Mesenchymal stem cell (in vitro differentiated cells and primary cell): ENCODE measurements at places on chromosomes 5 and 9.

GRCh38 chr5:88390096-88390441 is 121.4 kb upstream of the TMEM161B start:
- no peaks in the 10 kb centered on the region for H3K36me3 ChIP-seq
- H3K27me3 ChIP-seq: no peaks in the 10 kb centered on the region
- no peaks in the 10 kb centered on the region for H3K4me1 ChIP-seq
- H3K27ac ChIP-seq: no peak overlapping the region
- no peak overlapping the region for H3K4me3 ChIP-seq
- no peak for DNase-seq

DNA sequence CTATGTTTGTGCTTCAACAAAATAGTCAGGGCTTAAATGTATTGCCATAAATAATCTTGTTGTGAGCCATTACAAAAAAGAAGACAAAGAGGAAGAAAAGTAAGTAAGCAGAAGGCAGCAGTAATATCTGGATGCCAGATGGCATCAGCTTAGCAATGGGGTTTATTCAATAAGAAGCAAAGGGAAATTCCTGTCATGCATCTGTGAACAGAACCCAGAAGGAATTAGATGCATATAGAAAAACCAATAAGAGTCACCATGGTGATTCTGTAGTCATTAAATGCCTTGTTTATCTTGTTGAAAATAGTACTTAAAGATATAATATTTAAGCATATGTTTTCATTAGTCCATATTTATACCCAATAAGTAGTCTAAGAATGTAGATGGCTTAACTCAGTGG is 216.0 kb downstream of the ADAMTSL1 start:
- no peaks in the 10 kb centered on the region for H3K27me3 ChIP-seq
- H3K36me3 ChIP-seq: peaks cover 93% of the 10 kb centered on the region
- H3K27ac ChIP-seq: no peak overlapping the region
- H3K4me3 ChIP-seq: no peak overlapping the region
- DNase-seq: no peak
- no peaks in the 10 kb centered on the region for H3K4me1 ChIP-seq

DNA sequence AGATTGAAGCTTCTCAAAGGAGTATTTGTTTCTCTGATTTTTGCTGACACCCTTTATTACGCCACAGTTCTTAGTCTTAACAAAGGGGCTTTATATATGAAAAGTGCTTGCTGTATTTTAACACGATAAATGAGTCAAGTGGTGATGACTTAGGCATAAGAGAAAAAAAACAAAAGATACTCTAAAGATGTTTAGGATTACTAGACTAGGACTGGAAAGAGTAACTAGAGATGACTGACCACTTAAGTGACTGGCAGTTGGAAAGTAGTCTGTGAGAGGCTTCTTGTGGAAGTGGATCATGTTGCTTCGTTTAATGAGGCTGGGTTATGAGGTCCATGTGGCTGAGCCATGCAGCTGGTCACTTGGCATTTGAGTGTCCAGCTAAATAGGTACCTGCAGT is 69.4 kb upstream of the ACTBL2 start:
- no peaks in the 10 kb centered on the region for H3K4me1 ChIP-seq
- H3K36me3 ChIP-seq: no peaks in the 10 kb centered on the region
- no peaks in the 10 kb centered on the region for H3K27me3 ChIP-seq
- DNase-seq: no peak
- H3K4me3 ChIP-seq: no peak overlapping the region

DNA sequence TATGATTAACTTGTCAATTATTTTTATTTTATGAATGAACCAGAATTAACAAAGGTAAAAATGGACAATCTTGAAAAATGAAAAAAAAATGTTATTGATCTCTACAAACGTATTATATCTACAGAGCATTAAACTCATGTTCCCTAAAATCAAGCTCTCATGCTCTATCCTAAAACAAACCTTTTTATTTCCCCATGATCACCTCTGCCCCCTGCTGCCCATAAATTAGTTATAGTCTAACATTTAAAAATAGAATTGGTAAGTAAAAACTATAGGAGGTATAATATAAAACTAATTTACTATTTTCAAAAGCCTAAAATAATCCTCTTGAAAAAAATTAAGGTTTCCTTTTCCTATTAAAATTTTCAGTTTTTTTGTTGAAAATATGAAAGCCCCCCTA is 168.0 kb upstream of the POU5F2 start:
- no peaks in the 10 kb centered on the region for H3K27me3 ChIP-seq
- no peak overlapping the region for H3K4me3 ChIP-seq
- no peak for DNase-seq
- no peaks in the 10 kb centered on the region for H3K36me3 ChIP-seq
- no peak overlapping the region for H3K27ac ChIP-seq
- H3K4me1 ChIP-seq: no peaks in the 10 kb centered on the region

DNA sequence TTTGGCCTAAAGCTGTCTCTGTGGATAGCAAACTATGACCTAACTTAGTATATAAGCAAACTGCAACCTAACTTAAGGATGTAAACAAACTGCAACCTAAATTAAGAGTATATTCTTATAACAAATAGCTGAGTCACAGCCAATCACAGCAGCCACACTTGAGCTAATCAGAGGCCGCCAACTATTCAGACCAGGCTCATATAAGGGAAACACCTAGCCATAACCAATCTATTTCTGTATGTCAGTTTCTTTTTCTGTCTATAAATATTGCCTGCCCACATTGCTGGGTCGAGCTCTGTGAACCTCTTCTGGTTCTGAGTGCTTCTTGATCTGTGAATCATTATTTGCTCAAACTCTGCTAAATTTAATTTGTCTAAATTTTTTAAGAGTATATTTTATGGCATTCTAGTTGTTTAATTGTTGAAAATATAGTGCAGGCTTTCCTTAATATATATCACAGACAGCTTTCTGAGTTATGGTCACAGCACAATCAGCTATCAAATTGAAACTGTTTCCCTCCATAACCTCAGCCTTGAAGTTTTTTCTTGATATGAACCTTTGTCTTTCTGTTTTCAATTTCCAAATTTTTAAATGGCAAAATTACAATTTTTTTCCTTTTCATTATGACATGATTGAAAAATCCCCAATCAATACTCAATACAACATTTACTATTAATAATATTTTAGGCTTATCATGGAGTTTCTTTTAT is 327.1 kb upstream of the NUDT12 start:
- H3K4me3 ChIP-seq: no peak overlapping the region
- no peak for DNase-seq
- H3K27ac ChIP-seq: no peak overlapping the region
- H3K36me3 ChIP-seq: no peaks in the 10 kb centered on the region
- no peaks in the 10 kb centered on the region for H3K27me3 ChIP-seq

- H3K27me3 ChIP-seq: no peaks in the 10 kb centered on the region
- DNase-seq: peak; percentile 39
- H3K4me3 ChIP-seq: no peak overlapping the region
- no peak overlapping the region for H3K27ac ChIP-seq
- H3K4me1 ChIP-seq: peaks cover 27% of the 10 kb centered on the region
Measured at GRCh38 chr5:172150514-172151425, 37.3 kb downstream of the STK10 start.

DNA sequence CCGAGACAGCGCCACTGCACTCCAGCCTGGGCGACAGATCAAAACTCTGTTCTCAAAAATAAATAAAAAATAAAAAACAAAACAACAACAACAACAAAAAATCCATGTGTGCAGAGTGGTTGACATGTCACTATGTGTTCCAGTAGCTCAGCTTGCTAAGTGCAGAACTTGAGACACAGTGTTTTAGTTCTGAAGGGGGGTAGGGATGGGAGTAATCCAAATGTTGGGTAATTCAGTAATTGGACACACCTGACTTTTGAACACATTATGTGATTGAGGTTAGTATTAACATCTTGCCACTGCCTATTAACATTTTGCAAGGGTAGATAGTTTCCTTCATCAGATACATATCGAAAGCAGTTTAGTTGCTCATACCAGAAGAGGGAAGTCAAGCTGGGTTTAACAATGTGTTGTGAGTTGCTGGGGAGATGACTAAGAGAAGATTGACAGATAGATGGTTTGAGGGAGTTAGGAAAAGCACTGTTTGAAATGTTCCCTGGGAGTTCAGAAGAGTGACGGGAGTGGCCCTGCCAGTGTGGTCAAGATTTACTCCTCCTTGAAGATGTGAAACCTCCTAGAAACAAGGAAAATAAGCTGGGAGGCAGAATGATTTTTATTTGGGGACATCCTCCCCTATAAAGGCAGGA is 928 bp downstream of the HACD4 start:
- peak overlapping the region; percentile 85 for H3K4me3 ChIP-seq
- H3K27me3 ChIP-seq: no peaks in the 10 kb centered on the region
- peak overlapping the region; percentile 66 for H3K27ac ChIP-seq
- peaks cover 9% of the 10 kb centered on the region for H3K4me1 ChIP-seq

DNA sequence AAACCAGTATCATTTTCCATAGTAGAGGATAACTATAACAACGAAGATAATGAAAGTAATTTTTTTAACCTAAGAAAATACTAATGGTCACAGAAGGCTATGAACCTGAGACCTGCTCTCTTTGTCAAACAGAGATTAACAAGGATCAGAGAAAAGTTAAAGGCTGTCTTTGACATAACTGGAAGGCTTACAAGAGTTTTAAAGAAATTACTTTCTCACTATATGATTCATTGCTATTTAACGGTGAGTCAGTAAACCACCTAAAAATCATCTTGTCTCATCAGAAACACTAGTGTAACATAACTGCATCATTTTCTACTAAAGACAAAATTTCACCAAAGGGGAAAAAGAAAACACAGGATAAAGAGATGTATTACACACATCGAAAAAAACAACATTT is 19.3 kb downstream of the MLANA start:
- no peak for DNase-seq
- H3K27ac ChIP-seq: no peak overlapping the region
- no peaks in the 10 kb centered on the region for H3K4me1 ChIP-seq
- H3K4me3 ChIP-seq: no peak overlapping the region
- no peaks in the 10 kb centered on the region for H3K27me3 ChIP-seq

DNA sequence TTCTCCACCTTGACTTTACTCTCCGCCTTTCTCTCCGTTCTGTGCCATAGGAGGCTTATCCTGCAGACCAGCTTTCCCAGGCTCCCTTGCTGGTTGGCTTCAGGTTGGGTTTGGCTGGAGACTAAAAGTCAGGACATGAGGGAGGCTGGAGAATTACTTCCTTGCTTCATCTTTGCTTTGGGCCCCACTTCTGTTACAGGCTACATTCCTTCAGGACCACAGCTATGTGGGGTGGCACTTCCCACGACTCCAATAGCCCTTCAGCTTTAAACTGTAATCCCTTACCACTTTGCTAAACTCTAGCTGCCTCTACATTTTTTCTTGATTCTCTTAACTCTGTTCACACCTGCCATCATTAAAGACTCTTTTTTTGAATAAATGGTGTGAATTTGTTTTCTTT is 186.7 kb upstream of the NR4A3 start:
- peak; percentile 60 for DNase-seq
- H3K27me3 ChIP-seq: no peaks in the 10 kb centered on the region
- H3K27ac ChIP-seq: no peak overlapping the region
- H3K36me3 ChIP-seq: no peaks in the 10 kb centered on the region
- no peaks in the 10 kb centered on the region for H3K4me1 ChIP-seq
- no peak overlapping the region for H3K4me3 ChIP-seq

GRCh38 chr9:112338561-112338960 is 5.1 kb upstream of the PTBP3 start:
- no peak overlapping the region for H3K4me3 ChIP-seq
- H3K4me1 ChIP-seq: peaks cover 5% of the 10 kb centered on the region
- DNase-seq: peak; percentile 48
- no peaks in the 10 kb centered on the region for H3K36me3 ChIP-seq

DNA sequence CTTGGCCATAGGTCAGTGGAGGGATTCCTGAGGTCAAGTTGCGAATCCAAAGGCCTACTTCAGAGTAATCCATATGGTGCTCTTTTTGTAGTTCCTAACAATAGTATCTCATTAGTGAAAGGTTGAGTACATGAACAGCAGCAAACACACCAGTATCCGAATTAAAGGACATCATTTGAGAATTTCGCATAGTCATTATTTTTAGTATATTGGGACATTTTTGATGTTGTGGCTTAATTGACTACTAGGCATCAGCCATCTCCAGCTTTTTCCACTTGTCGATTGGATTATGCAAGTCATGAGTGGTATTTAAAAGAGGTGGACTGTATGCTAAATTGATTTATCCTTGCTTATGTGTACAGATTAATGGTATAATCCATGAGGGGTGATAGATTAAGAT is 23.7 kb downstream of the MAP3K1 start:
- no peak for DNase-seq
- H3K36me3 ChIP-seq: no peaks in the 10 kb centered on the region
- peaks cover 8% of the 10 kb centered on the region for H3K4me1 ChIP-seq
- no peaks in the 10 kb centered on the region for H3K27me3 ChIP-seq
- no peak overlapping the region for H3K4me3 ChIP-seq

GRCh38 chr5:132207778-132208177 is 19.9 kb downstream of the P4HA2 start:
- H3K4me3 ChIP-seq: no peak overlapping the region
- no peak overlapping the region for H3K27ac ChIP-seq
- H3K27me3 ChIP-seq: no peaks in the 10 kb centered on the region
- peaks cover 27% of the 10 kb centered on the region for H3K4me1 ChIP-seq

DNA sequence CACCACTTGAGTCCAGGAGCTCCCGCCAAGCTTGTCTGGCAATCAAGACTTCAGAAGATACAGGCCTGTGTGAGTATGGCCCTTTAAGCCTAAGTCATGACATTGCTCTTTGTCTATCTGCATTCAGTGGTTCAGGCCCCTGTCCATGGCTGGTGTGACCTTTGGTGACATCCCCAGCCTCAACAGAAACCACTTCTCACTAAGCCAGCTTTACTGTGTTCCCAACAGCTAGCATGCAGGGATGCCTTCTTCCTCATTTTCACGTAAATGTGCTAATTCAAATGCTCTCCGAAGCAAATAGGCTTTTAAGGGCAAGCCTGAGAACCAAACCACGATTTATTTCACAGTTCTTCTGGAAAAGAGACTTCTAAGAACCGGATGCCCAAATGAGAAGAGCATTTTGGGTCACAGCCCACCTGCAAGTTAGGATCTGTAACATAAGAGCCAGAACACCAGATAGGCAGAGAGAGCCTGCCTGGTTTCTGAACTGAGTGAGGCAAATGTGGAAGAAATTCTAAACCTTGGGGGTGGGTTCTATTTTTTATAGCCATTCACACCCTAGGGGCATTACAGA is 14.9 kb downstream of the CD180 start:
- H3K4me3 ChIP-seq: no peak overlapping the region
- no peak overlapping the region for H3K27ac ChIP-seq
- H3K36me3 ChIP-seq: no peaks in the 10 kb centered on the region
- H3K27me3 ChIP-seq: no peaks in the 10 kb centered on the region
- no peak for DNase-seq

DNA sequence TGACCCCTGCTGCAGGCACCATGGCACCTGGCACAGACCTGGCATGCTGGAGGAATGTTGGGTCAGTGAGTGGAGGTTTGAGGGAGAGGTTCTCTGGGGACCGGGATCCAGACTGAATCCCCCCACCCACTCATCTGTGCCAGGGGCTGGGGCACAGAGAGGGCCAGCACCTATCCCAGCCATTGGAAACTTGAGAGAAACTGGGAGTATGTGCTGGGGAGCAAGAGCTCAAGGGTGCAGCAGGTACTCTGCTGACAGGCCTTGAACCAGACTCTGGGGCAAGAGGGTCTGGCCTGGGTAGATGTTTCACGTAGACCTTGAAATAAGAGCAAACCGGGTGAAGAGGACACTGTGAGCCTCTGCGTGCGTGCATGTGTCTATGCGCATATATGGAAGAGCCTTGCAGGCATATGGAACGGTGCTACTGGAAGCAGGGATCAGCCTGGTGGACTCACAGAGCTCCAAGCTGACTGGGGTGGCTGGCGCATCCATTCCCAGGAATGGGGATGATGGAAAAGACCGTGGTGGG is 8.8 kb downstream of the FGF18 start:
- no peak overlapping the region for H3K4me3 ChIP-seq
- DNase-seq: no peak
- H3K27me3 ChIP-seq: no peaks in the 10 kb centered on the region

GRCh38 chr5:155598552-155598951 is 585.0 kb downstream of the KIF4B start:
- no peaks in the 10 kb centered on the region for H3K27me3 ChIP-seq
- no peaks in the 10 kb centered on the region for H3K36me3 ChIP-seq
- H3K4me3 ChIP-seq: no peak overlapping the region
- no peak overlapping the region for H3K27ac ChIP-seq
- DNase-seq: no peak
